Vagina (tissue), 2 donors: ENCODE measurements at places on chromosomes 1 and 21.

DNA sequence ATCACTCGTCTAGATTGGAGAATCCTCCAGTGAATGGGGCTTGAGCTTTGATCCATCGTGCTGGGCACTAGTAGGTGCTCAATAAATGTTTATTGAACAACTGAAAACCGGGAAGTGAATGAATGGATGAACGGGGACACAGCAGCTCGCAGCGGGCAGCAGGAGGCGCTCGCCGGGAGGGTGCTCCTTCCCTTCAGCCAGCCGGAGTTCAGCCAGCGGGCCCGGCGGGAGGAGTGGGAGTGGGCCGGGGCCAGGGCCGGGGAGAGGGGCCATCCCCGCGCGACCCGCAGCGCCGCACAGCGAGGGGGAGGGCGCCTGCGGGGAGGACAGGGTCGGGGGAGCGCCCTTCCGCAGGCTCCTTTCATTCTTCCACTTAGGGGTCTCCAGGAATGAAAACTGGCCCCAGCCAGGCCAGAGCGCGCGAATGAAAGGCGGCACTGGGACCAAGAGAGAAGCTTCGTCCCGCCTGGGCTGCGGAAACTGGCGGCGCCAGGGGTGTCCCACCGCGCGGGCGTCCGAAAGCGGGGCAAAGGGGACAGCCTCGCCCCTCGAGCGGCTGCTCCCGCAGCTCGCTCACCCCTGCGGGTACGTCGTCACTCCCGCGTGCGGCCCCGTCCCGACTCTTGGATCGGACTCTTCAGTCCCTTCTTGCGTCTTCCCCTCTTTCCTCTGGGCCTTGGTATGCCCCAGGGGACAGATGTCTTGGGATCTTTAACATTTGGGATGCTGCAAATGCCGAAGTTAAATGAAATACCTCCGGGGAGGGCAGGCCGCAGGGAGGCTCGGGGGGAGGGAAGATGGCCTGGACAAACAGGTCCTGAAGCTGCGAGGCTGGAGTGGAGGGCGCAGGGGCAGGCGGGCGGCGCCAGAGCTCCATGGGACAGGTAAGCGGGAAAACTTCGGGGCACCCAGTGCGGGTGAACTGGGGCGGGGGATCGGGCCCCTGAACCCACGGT, 3.6 kb upstream of the INAVA start:
- no peak for DNase-seq

GRCh38 chr1:241560146-241560848, 28.1 kb downstream of the KMO start:
- DNase-seq = no peak

- DNase-seq = no peak
These were observed 70.2 kb downstream of the TRIM11 start for GRCh38 chr1:228336308-228337030.

- DNase-seq = no peak
These were observed 3.4 kb downstream of the NLRP3 start for GRCh38 chr1:247419336-247419735.

DNA sequence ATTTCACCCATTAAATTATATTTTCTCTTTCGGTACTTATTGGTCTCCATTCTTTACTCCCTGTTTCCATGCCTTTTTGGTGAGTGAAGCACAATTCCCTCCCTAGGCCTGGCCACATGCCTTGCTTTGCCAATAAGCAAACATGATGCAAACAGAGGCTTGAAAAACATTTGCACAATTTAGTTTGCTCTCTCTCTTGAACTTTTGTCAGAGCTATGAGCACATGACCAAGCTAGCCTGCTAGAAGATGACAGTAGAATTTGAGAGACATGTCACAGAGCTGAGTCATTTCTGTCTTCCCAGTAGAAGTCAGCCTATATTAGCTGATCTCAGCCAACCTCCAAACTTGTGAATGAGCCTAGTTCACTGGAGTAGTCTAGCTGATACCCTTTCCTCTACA, 24.6 kb downstream of the ANGPTL3 start:
- no peak for DNase-seq

GRCh38 chr1:1232208-1232795, at the start of gene B3GALT6:
B3GALT6 (plus strand) TSS chr1:1232237; CDS start chr1:1232279, 42 bp downstream.
- DNase-seq = no peak

DNA sequence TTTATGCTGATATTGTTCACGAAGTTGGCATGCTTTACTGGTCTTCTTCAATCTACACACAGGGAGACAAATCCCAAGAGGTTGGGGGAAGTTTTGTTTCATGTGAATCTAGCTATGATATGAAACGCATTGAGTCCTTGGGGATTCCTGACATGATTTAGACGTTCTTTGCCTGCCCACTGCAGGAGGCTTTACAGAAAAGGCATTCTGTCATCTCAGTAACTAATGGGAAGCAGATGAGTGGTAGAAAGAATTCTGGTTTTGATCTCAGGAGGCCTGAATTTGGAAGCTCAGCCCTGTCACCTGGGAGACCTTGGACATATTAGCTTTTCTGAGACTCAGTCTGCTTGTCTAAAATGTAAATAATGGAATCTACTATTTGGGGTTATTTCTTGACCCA, 383.0 kb upstream of the NFIA start:
- no peak for DNase-seq

GRCh38 chr1:203640117-203640516, 13.5 kb downstream of the ATP2B4 start:
- DNase-seq = no peak
